ENCODE measurements at places on chromosomes 7 and 10.

GRCh38 chr7:49497471-49497870 is 276.0 kb upstream of the VWC2 start:
- no peak for DNase-seq

- no peak for DNase-seq
Observed at GRCh38 chr10:90775351-90776028, 82.3 kb downstream of the HTR7 start.

GRCh38 chr7:55034776-55035175 is 16.0 kb downstream of the EGFR start:
- DNase-seq: no peak

DNA sequence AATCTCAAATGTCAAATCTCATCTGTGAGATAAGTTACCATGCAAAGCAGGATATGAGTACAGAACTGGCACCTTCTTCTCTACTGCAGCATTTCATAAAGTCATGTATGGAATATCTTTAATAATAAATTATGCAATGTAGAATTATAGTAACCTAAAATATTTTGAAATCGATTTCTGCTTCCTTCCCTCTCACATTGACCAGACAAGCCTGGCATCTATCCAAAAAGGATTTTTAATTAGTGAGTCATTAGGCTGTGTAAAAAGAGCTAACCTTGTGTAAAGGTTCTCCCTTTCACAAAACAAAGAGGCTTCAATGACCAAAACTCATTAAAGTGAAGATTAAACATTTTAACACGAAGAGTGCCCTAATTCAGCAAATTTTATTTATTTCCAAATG is 48.8 kb upstream of the EXOC6 start:
- no peak for DNase-seq

DNA sequence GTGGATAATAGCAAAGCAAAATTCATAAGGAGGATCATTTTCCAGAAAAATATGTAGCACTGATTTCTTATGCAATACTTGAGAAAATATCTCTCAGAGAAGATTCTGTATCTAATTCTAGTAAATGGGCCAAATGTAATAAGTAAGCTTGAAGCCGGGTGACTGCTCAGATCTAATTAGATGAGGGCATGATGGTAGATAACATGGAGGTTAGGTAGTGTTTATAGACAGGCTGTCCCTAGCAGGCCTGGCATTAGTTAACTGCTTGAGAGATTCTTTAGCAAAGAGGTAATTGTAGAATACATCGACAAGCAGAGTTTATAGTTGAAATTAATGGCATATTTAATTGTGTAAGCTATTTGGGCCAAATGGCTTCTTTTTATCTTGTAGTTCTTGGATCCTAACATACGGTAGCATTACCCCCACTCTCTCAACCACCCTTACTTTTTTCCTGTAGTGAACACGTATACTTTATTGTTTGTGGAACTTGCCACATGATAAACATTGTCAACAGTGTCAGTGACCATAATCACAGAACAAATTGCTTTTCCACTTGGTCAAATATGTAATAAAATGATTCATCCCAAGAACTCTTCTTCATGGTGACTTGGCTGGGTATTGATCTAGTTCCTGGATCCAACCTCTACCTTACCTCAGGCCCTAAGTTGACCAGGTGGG is 343.1 kb downstream of the BBS9 start:
- DNase-seq: no peak

DNA sequence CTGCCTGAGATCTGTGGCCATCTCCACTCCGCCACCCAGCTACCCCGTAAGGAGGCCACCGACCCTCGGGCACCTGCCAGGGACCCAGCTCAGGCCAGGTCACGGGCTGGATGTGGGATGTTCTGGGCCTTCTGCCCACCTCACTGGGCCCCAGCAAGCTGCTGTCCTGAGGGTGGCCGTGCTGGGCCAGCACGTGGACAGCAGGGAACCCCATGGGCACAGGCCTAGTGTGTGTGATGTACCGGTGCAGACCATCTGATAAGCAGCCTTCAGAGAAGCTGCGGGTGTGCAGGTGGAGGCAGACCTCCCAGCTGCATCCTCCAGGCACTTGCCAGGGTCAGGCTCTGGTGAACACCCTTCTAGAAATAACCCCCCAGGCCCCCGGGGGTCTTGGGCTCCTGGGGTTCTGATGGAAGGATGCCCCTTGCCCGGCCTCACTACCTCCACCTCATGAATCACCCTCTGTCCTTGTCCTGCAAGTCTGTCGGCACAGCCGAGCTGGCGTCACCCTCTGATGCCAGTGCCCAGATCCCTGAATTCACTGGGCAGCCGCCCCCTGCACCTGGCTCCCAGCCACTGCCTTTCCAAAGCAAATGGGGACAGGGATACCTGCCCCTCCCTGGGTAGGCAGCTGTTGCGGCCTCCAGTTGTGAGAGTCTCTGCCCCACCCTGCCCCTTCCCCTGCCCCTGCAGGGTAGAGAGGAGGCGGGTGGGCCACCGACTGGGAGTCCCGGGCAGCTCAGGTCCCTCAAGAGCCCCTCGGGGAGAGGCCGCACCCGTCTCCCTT is 139.8 kb downstream of the FAM53B start:
- no peak for DNase-seq

DNA sequence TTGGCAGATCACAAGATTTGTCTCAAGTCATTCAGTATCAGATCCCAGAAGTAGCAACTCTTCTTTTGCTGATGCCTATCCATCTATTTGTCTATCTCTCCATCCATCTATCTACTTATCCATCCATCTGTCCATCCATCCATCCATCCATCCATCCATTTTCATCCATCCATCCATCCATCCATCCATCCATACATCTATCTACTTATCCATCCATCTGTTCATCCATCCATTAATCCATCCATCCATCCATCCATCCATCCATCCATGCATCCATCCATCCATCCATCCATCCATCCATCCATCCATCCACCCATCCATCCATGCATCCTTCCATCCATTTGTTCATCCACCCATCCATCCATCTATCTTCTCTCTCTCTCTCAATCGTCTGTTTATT is 142.7 kb downstream of the PFKFB3 start:
- DNase-seq: no peak

DNA sequence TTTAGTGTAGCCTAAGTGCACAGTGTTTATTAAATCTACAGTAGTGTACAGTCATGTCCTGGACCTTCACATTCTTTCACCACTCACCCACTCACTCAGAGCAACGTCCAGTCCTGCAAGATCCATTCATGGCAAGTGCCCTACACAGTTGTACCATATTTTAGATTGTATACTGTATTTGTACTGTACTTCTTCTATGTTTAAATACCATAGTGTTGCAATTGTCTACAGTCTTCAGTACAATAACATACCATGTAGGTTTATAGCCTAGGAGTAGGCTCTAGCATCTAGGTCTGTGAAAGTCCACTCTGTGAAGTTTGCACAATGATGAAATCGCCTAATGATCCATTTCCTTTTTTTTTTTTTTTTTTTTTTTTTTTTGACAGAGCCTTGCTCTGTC is 12.0 kb downstream of the EEPD1 start:
- DNase-seq: peak; percentile 36
